Colonic mucosa (tissue), 4 donors: ENCODE measurements at places on chromosomes 1 and 21.

DNA sequence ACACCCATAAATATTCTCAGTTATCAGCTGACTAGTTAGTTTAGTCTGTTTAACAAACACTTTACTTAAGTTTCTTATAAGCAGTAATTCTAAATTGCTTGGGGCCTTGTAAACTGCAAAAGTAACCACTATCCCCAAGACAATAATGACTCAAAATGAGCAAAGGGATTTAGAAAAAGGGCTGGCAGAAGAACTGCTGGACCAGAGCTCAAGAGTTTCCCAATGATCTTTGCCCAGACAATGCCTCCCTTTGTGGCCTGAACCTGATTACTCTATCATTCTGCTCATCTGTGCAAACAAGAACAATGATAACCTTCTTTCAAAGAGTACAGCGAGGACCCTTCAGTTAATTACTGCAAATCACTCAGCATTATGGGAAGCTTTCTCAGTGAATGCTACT, 123.5 kb downstream of the TIAM1 start:
- DNase-seq, result no peak

DNA sequence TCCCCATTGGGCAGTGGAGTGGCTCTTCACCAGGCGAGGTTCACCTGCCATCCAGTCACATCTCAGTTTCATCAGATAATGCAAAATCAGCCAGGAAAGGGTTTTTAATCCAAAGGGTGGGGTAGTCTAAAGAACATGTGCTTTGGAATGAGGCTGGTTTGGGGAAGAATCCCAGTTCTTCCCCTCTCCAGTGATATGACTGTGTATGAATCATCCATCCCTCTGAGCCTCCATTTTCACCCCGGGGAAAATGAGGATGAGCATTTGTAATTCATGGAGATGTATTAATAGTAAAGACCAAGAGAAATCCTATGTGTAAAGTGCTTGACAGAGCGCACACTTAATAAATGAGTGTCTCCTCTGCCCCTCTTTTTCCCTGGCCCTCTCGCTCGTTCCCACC, 215.1 kb upstream of the FGGY start:
- no peak for DNase-seq

DNA sequence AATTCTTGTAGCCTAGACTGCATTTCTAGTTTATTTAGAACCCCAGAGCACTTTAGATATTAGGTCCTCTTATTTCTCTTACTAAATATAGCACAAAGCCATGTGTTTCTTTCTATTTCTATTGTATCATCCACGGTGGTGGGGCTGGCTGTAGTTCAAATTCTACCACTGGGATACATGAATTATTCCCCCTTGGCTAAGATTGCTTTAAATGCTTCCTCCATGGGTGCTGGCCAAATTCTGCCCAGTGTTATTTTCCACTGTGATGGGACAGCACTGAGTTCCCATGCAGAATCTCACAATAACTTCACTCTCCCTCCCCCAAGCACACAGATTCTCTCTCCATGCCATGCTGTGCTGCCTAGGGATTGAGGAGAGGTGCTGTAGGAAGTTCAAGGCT, 41.5 kb upstream of the GBP6 start:
- DNase-seq, result no peak

- peak; percentile 75 for DNase-seq
These were observed 93.9 kb downstream of the ADCY10 start for GRCh38 chr1:167819849-167820683.

- DNase-seq, result no peak
These were observed 320.3 kb downstream of the FAM72C start for GRCh38 chr1:143651350-143651992.
